ENCODE measurements at places on chromosomes 5 and 9.

DNA sequence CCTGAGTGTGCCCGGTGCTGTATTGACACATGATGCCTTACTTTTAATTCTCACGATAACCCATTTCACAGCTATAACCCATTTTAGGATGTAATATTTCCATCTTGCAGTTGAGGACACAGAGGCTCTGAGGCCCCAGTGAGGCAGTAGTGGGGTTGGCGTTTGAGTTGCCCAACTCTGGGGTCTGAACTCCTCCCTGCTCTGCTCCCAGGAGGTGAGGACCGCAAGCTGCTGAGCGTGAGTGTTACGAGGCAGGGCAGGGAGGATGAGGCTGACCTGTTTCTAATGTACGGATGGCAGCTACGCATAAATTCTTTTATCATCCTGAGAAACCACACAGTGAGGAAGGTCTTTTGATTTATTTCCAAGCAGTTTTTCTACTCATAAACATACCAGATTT lies 11.4 kb downstream of the LRRC8A start:
- DNase-seq, result no peak

DNA sequence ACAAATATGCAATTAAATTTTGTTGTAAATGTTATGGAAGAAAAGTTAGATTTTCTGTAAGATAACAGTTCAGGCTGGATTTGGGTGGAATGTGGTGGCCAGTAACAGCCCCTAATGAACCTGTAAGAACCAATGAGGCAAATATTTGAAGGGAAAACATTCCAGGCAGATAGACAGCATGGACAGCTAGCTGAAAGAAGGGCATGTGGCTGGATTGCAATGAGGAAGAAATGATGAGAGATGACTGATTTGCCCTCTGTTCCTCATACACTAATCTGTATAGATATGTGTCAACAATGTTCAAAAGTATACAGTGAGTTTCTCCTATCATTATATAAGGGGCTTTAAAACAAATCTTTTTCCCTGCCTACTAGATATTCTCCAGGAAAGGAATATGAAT lies 58.8 kb downstream of the MAN2A1 start:
- DNase-seq, result no peak

DNA sequence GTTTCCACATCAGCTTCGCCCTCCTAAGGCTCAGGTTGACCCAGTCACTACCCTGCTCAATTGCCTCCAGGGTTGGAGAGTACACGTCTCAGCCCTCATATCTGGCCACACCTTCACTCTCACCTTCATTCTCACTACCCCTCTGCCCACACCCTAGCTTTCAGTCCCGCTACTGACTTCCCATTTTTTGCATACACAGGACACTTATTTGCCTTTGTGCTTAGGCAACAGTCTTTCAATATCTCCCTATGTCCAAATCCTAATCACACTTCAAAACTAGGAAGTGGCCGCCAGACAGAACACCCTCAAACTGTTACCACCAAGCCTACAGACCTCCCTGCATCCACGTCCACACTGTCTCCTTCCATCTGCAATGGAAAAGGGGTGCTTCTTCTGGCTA lies 10.9 kb downstream of the MCTP1 start:
- DNase-seq, result no peak

DNA sequence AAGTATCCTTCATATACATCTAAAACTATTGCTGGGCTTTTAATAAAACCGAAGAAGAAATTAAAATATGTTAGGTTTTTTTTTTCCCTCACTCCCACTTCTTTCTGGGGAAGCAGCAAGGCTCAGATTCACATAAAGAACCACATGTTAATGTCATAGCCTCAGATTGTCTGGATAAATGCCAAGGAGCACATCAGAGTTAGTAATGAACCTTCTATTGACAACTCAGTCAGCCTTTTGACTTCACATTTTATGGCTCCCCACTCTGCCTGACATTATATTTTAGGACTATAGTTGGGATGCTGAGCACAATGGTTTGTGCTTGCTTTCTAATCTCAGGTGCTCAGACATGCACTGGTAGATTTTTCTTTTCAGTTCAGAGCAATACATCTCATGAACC lies 21.8 kb downstream of the DMAC1 start:
- no peak for DNase-seq

DNA sequence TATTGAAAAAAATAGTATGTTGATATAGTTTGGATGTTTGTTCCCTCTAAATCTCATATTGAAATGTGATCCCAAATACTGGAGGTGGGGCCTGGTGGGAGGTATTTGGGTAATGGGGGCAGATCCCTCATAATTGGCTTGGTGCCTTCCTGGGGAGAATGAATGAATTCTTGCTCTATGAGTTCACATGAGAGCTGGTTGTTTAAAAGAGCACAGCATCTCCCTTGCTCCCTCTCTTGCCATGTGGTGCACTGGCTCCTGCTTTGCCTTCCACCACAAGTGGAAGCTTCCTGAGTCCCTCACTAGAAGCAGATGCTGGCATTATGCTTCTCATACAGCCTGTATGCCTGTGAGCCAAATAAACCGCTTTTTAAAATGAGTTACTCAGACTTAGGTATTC lies 154.8 kb downstream of the ADAMTS6 start:
- no peak for DNase-seq

DNA sequence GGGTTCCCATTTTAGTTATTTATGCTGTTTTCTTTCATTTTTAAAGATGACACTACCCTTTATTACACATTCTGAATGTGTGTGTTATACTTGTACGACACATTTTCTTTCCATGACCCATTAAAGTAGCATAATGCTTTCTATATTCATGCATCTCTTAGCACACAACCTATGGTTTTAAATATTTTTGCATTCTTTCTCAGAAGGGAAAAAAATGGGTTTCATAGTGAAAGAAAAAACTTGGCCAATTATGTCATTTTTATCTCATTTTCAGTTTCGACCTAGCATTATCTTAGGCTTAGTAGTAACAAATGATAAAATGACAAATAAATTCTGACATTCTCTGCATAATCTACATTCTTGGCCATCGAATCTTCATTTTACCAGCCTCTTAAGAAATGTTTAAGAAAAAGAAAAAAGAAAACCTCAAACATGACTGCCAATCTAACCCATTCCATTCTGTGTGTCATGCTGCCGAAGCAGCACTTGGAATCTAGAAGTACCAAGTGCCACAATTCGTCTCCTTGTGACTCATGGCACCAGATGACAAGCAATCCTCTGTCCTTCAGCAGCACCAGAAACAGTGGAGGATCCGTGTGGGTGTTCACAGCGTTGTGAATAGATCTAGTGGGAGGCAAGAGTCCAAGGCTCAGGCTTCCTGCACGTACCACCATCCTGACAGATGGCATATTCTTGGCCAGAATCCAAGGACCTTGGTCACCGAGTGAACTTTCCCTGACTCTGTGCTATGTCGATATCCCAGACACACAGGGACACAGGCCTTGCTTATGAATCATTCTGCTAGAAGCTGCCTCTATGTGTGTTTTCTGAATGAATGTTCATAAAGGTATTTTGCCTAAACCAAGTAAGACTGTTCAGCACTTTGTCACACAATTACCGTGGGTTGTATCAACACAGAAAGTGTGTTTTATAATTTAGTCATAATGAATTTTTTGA lies 502.7 kb downstream of the NR2F1-AS1 start:
- DNase-seq, result no peak

GRCh38 chr5:14008819-14009311 lies 64.4 kb upstream of the DNAH5 start:
- no peak for DNase-seq

GRCh38 chr9:86751207-86751606 lies 196.1 kb downstream of the GAS1 start:
- DNase-seq, result no peak

GRCh38 chr9:127059030-127059429 lies 63.4 kb downstream of the ANGPTL2 start:
- DNase-seq, result no peak

DNA sequence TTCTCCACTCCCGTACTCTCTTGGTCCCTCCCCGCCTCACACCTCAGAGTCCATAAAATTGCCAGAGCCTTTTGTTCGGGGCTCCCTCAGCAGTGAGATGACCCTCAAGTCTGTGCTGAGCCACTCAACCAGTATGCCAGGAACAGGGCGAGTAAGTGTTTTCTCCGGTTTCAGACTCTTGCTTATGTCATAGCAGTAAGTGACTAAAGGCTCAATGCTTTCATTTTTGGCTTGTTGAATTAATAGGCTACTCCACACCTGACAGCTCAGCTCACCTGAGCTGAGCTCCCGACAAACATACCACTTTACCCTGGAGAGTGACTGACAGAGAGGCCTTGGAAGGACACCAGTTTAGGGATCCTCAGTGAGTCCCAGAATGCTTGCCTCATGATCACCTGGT lies 30.5 kb downstream of the PCSK1 start:
- DNase-seq, result no peak

- DNase-seq, result no peak
Measured at GRCh38 chr5:168603746-168604145, 24.6 kb upstream of the PANK3 start.

GRCh38 chr9:32251539-32251938 lies 132.9 kb upstream of the ACO1 start:
- DNase-seq, result no peak

GRCh38 chr5:67858471-67859031 lies 357.0 kb upstream of the PIK3R1 start:
- no peak for DNase-seq

GRCh38 chr5:160923936-160924710 lies 72.1 kb upstream of the ATP10B start:
- DNase-seq, result no peak

GRCh38 chr9:106885451-106885850 lies 22.5 kb downstream of the ZNF462 start:
- DNase-seq, result no peak

DNA sequence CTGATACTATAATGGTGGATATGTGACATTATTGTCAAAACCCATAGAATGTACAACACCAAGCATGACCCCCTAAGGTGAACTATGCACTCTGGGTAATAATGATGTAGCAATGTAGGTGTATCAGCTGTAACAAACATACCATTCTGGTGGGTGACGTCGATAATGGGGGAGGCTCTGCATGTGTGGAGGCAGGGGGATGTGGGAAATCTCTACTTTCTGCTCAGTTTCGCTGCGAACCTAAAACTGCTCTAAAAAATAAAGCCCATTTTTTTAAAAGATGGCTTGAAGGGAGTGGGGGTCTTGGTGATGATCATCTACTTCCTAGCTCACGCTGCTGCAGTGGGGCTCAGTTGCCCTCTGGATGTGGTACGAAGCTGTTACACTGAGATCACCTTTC lies 51.1 kb downstream of the RASGEF1C start:
- DNase-seq, result no peak

- no peak for DNase-seq
Measured at GRCh38 chr5:57780306-57780960, 297.8 kb upstream of the ACTBL2 start.

- DNase-seq, result no peak
Measured at GRCh38 chr5:10699987-10700386, 61.0 kb downstream of the DAP start.

GRCh38 chr9:18127499-18127875 lies 346.5 kb upstream of the ADAMTSL1 start:
- DNase-seq, result no peak

DNA sequence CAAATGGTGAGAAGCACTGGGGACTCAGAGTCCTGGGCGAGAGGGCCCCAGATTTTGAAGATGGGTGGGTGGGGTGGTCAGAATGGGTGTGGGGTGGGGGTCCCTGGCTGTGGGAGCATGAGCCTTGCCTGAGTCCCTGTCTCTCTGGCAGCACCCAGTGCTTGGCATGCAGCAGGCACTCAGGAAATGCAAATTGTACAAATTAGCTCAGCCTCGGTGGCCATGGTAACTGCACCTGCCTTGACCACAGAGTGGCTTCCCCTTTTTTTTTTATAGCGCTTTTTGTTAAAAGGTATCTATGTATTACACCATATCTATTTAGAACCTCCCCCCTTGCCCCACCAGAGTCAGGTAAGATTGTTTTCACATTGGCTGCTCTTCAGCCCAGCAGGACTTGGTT lies 19.2 kb upstream of the PITX1 start:
- DNase-seq, result no peak

- no peak for DNase-seq
Measured at GRCh38 chr5:60148366-60148765, 254.8 kb upstream of the PDE4D start.

DNA sequence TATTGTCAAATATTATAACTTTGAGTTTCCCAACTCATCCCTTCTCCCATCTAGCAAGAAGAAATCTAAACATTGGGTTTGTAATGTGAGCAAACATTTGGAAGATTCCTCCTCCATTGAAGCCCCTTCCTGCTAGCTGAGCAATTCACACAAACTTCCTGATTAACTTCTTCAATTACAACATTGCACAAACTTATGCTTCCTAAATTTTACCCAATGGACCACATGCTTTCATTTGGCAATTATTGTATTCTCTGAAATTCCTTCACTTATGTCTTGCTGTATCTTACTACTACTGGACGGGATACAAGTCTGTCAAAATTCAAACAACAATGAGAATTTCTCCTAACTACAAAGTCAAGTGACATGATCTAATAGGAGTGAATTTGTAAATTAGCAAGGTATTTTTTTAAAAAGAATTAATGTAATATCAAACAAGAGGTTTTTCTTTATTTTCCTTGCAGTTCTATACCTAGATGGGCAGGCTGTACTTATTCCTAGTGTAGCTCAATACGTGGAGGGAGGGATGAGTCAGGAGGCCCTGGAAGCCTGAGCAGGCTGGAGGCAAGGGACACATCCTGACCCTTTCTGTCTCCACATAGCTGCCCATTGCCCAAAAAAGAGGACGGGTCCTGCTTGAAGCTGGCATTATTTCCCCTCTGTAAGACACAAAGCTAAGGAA lies 11.8 kb upstream of the IFNW1 start:
- DNase-seq, result no peak

GRCh38 chr9:106878081-106878837 lies 15.3 kb downstream of the ZNF462 start:
- no peak for DNase-seq

GRCh38 chr9:131051592-131052517 lies 42.9 kb downstream of the LAMC3 start:
- DNase-seq, result no peak

GRCh38 chr9:2418619-2419018 lies 203.0 kb upstream of the VLDLR start:
- no peak for DNase-seq

DNA sequence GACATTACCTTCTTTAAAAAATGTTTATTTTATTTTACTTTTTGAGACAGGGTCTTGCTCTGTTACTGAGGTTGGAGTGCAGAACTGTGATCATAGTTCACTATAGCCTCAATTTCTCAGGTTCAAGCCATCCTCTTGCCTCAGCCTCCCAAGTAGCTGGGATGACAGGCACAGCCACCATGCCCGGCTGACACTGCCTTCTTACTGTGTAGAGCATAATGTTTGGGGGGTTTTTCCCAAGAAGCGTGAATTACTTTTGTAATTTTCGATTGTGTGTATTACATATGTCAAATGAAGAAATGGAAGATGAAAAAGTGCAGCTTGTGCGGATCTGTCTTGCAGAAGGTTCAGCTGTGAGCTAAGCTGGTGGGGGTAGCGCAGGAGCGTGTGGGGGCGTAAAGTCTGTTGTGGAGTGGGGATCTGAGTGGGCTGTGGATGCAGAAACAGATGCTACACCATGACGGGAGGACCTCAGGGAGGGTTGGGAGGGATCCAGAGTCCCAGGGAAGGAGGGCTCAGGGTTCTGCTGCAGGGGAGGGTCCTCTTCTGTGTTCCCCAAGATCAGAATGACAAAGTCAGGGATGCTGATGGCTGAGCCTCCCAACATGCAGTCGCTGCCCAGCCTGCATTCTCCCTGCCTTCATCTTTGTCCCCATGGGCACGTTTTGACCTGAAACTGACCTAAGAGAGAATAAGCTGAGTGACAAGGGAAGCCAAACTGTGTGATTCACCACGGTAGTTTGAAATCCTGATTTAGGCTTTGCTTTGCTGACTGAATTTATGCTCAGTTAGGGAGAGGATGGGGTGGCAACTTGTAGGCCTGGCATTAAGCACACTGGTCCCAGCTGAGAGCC lies 6.8 kb upstream of the ANKRD33B start:
- no peak for DNase-seq

- no peak for DNase-seq
Measured at GRCh38 chr9:135796784-135797485, 95.0 kb downstream of the KCNT1 start.
